ENCODE measurements at places on chromosomes 3 and 15.

- DNase-seq: no peak
Observed at GRCh38 chr15:58383876-58384275, 47.9 kb upstream of the LIPC start.

GRCh38 chr3:127454051-127454450, 136.5 kb downstream of the TPRA1 start:
- DNase-seq: no peak

DNA sequence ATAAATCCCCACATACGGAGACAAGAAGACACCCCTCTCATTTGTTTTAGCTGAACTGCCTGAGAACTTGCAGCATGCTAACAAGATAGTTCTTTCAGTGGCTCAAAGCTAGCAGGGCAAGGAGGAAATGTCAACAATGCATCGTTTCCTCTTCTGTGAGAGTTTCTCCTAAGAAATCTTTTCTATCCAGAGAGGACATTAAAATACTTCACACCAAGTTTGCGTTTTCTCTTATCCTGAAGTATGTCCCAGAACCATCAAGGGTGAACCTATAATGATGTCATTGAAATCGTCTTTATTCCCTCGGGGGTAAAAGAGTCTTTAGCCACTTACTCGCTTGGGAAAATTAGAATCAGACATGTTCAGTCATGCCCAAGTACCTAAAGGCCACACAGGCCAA, 541.7 kb upstream of the MDFIC2 start:
- no peak for DNase-seq

- no peak for DNase-seq
Observed at GRCh38 chr15:40481341-40482074, 10.7 kb downstream of the CHST14 start.

DNA sequence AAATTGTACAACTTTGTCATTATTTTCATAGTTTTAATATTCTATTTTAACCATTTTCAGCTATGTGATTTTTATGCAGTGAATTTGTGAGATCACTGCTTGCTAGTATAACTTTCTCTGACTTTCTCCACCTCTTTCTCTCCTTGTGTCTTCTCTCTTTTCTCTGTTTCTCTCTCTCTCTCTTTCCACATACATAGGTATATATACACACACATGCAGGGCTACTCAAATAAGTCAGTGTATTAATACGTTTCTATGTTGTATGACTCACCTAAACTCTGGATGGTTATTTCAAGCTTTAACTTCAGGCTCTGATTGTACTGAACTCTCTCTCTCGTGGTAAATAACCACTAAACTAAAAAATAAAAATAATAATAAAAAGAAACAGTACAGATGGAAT, 1389.3 kb upstream of the ALCAM start:
- no peak for DNase-seq

- no peak for DNase-seq
Observed at GRCh38 chr3:129197321-129197720, 13.6 kb upstream of the CNBP start.

- no peak for DNase-seq
Observed at GRCh38 chr15:67019069-67019468, 46.3 kb upstream of the SMAD3 start.

- no peak for DNase-seq
Observed at GRCh38 chr15:63348392-63348791, 33.3 kb downstream of the CA12 start.

DNA sequence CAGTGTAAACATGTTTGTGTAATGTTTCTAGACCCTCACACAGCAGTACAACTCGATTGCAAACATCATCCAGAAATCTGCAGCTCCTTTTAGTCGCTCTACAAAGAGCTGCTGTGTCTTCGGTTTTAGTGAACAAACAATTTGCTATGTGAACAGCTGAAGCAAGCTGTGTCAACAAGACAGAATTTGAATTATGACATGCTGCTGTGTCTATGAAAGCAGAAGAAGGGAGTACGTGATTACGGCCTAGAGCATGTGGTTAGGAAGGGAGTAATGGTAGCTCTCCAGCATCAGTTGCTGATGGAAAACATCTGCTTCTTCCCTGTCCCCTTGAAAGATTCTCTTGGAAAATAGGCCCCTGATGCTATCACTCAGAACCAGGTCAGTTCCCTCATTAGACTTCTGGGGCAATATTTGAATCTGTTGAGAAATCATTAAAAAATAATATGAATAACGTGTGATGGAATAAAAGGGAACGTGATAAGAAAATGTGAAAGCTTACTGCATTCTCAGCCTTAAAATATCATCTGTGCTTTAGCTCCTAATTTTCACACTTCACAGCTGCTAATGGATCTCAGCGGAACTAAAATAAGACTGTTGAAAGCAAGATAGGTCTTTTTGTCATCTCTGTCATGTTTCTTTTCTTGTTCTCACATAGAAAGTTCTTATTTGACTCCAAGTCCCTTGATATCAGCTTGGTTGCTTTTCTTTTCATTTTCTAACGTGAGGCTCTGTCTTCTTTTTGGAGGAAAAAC, 891.5 kb downstream of the ROBO2 start:
- DNase-seq: peak; percentile 67

GRCh38 chr3:2856138-2857133, 253.7 kb downstream of the IL5RA start:
- DNase-seq: no peak

GRCh38 chr3:58387650-58388546, 45.7 kb downstream of the PDHB start:
- DNase-seq: no peak

DNA sequence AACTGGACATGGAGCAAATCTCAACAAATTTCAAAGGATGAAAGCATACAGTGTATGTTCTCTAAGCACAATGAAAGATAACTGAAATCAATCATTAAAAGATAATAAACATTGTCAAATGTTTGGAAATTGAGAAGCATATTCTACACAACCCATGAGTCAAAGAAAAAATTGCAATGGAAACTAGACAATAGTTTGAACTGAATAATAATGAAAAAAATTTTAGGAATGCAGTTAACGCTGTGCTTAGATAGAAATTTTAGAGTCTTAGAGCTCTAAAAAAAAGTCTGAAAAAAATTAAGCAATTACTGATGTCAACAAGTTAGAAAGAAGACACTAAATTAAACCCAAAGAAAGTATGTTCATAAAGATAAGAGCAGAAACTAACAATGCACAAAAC, 15.5 kb downstream of the RABL3 start:
- DNase-seq: no peak

Data from fibroblast of skin of left quadriceps (primary cell).